GM23338 (cell line): ENCODE measurements at places on chromosomes 2 and 18.

DNA sequence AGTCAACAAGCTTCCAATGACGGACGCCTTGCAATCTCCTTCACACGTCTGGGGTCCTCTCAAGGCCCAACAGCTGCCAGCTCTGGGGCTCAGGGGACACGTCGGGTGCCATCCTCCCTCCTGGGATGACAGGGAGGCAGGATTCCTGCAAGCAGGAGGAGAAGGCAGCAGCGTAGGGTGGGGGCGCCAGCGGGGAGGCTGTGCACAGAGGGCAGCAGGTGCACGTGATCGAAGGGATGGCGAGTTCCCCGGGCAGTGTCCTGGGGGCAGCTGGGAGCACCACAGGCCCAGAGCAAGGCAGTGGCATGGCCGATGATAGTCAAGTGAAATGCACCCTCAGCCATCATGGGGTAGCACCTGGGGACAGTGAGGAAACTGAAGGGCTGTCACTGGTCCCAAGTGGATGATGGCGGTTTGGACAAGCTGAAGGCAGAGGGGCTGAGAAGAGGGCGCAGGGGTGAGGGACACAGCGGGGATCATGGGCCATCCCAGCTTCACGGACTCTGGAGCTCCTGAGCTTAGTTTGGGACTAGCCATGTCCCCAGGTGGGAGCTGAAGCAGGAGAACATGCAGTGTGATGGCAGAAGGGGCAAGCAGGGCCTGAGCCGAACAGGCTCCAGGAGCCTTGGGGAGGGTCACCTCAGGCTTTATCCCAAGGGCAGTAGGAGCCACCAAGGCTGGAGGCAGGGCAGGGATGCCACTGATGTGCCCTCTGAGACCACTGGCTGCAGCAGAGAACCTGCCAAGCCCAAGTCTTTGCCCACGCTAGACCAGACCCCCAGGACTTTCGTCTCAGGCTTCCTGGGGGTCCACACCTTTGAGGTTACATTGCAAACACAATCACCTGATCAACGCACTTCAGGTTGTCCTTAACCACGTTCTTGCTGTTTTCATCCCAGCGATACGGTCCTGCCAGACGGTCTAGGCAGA is 16.3 kb upstream of the SNED1 start:
- no peak for DNase-seq

DNA sequence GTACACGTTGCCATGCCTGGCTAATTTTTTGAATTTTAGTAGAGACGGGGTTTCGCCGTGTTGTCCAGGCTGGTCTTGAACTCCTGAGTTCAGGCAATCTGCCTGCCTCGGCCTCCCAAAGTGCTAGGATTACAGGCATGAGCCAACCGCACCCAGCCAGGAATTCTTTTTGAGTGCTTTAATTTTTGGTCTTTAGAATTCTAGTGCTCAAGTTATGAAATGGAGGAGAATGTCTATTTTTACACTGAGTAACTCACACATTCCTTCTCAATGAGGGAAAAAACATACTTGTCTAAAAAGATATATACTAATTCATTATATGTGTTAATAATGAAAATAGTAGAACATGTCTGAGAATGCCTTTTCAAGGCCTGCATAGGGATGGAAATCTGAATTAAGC is 8.5 kb downstream of the ZNF396 start:
- DNase-seq, result no peak

GRCh38 chr2:213429516-213429915 is 145.3 kb downstream of the SPAG16 start:
- no peak for DNase-seq

DNA sequence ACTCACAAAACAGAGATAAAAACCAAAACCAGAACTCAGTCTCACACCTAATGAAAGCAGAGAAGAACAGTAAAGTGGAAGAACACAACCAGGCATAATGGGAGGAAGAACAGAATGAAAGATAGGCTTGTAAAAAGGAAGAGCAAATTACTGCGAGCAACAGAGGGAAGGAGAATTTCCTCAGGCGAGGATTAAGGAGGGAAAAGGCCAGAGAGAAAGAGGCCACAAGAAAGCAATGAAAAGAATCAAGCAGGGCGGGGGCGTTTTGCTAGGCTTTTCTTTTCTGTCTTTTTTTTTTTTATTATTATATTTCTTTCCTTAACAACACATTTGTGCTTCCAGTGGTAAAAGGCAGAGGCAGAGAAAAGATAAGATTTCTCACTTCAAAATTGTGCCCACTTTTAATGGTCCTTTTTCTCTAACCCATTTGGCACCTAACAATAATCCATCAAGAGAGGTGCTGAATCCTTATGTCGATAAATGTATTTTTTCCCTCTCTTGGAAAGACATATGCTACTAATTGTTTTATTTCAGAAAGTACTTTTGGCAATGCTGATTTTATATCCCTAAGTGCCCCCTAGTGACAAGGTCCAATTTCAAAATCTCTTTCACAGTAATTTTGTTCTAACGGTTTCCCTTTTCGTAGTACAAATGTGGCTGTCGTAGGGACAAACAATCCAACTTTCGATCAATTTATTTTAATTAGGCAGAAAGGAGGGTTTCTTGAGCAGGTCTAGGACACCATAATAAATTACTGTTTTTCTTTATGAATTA is 138.7 kb upstream of the AQP4 start:
- peak; percentile 28 for DNase-seq

- no peak for DNase-seq
Observed at GRCh38 chr2:144642856-144643255, 122.9 kb upstream of the ZEB2 start.

DNA sequence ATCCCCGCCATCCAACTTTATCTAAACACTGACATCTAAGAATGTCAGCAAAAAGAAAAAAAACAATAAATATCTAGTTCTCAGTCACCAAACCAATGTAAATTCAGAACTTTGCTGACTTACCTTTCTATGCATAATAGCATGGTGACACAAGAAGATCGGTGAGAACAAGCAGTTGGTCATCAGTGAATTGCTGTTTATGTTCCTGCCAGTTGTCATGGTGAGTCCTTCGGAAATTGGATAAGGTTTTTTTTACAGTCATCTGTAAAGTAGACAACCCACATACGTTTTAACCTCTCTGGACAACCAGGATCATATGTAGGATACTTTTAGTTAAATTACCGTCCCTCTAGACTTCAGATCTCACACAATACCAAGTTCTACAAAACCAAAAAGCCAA is 6.2 kb upstream of the GPR75 start:
- no peak for DNase-seq

DNA sequence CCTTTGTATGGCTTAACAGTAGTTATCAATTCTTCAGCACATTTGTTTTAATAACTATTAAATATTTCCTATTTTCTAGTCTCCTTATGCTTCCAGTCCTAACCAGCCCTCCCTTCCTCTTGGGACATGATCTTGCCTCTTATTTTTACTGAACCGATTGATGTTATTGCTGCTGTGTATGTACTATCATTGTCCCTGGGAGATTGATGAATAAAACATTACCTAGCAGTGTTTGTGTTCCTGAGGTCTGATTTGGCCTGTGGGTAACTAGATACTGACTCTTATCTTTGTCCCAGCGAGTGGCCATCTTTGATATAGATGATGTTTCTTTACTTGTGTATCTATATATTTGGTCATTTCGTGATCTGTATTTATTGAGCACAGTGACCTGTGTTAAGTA is 192.9 kb downstream of the BABAM2 start:
- no peak for DNase-seq

- DNase-seq, result no peak
Observed at GRCh38 chr2:174761837-174762236, 2.4 kb downstream of the CHRNA1 start.

DNA sequence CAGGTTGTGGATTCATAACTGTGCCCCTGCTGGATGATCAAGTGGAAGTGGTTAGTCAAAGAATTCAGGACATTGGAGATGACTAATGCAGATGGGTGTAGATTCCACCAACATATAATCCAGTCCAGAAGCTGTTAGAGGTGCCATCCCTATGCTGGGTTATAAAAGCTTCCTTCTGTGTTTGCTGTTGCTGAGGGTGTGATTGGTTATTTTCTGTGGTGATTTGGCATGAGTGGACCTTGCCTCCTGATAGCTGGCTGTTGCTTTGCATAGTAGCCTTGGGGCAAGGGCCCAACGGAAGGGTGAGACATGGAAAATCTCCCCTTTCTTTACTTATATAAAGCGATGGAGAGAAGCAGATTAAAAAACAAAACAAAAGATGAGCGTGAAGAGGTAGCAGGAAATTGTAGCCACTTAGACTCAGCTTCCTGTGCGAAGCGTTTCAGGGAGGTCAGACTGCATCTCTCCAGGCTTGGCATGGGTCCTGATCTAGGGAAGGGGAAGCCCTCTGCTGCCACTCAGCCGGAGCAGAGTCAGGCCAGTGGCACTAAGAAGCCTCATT is 190.4 kb downstream of the FMNL2 start:
- no peak for DNase-seq

DNA sequence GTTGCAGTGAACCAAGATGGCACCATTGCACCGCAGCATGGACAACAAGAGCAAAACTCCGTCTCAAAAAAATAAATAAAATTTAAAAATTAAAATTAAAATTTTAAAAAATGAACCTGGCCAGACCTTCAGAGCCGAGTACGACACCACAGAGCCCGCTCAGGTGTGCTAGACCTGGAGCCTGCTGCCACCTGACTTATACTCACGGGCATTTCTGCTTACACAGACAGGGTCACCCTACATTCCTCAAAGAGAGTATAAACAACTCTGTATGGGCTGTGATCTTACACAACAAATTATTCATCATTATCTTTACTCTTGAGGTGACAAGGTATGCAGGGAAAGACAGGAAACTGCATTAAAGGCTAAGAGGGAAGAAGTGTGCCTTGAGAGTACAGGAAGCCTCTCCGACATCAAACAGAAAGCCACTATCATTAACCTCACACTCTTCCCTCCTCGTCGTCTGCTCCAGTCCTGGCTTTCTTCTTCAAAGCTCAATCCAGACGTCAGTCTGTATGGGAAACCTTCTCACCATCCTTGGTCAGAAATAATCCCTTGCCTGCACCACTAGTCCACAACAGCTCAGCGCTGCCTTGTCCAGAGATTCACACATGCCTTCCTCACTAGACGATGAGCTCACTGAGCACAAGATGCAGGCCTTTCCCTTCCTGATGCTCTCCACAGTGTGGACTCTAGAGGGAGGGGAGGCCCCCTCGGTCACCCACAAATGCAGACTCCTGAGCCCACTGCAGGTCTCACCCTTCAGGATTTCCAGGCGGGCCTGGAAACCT is 56.2 kb downstream of the UXS1 start:
- DNase-seq, result no peak

- no peak for DNase-seq
Observed at GRCh38 chr2:194730266-194730665, 926.8 kb upstream of the SLC39A10 start.

- DNase-seq, result no peak
Observed at GRCh38 chr2:170371231-170371998, 193.5 kb downstream of the MYO3B start.

DNA sequence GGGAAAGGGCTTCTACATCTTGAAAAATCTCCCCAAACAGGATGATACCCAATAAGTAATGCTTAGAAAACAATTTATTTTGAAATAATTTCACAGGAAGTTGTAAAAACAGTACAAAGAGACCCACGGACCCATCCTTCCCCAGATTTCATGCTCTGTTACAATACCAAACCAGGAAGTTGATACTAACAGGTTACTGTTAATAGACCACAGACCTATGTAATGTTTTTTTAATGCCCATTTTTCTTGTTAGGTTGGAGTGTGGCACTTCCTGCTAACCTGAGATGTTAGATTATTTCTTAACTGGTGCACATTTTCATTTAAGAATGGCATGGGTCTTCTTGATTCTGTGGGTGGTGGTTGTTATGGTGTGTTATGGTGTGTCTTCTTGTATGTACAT is 21.4 kb upstream of the MGAT5 start:
- no peak for DNase-seq

GRCh38 chr18:22174341-22175145 is 5.2 kb downstream of the GATA6 start:
- DNase-seq, result no peak

DNA sequence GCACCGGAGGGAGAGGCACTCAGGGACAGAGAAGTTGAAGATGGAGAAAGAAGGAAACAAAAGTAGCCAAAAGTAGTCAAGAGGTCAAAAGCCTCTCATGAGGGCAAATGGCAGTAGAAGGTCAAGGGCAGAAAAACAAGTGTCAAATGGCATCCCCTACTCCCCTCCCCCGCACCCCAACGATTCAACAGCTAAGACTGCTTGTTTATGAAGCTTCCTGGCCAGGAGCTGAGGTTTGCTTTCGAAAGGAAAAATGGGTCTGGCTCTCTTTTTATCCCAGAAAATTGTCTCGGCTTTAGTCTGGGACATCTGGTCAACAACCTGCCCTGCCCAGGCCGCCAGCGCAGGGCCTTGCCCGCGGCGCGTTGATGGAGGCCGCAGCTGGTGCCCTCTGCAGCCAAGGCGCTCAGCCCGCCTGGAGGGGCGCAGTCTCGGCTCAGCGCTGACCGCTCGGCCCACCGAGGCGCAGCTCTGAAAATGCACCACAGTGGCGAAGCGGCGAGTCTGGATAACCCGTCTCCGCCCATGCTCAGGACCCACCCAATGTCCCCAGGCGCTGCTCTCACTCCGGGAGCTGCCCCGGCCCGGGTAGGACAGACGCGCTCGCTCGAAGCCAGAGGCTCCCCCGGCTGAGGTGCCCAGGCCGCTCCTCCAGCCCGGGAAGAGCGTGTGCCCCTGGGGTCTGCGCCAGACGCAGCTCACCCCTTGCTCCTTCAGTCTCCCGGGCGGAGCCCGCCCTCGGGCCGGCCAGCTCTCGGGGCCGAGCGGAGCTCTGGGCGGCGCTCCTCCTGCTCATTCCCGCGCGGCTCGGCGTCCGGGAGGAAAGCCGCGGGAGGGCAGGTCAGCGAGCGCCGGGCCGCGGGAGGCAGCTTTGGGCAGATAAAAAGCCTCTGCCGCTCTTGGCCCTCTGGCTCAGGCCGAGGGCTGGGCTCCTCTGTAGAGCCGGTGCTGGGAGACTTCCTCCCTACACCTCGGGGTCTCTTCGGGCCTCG is 1.8 kb upstream of the TBR1 start:
- DNase-seq, result peak; percentile 77

DNA sequence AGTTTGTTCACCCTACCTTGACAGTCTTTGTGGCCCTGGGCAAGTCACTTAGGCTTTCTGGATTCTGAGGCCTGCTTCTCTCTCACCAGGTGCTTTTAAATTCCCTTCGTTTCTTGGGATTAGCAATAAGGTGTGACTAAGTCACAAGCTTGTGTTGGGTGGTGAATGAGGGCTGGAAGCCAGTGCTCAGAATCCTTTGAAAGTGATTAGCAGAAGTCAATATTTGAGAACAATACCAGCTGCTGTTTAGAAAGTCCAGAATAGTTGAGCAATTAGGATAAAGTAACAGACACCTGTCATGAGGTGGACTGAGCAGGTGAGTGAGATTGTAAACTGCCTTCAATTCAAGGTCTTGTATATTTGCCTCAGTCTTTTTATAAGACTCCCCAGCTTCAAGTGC is 19.3 kb upstream of the MGAT5 start:
- no peak for DNase-seq

GRCh38 chr18:23159344-23159743 is 24.1 kb downstream of the CABLES1 start:
- DNase-seq, result no peak

GRCh38 chr2:68938938-68939337 is 13.8 kb downstream of the GKN2 start:
- no peak for DNase-seq

DNA sequence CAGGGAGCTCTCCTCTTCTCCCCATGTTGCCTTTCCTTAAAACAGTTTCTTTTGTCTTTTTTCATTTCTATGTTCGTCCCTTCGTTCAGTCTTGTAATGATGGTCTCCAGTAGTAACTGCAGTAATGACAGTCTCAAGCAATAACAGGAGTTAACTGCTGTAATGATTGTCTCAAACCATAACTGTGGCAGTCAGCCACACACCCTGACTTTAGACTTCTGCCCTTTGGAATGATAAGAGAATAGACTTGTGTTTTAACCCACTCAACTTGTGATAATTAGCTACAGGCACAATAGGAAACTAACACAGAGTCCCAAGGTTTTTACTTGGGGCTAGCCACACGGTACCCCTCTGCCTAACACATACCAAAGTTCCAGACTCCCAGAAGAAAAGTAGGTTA is 12.1 kb downstream of the TMEM131 start:
- no peak for DNase-seq
